ENCODE measurements at places on chromosomes 16 and 17.

GRCh38 chr17:40777971-40778370, 4.4 kb downstream of the KRT27 start:
- DNase-seq = no peak

DNA sequence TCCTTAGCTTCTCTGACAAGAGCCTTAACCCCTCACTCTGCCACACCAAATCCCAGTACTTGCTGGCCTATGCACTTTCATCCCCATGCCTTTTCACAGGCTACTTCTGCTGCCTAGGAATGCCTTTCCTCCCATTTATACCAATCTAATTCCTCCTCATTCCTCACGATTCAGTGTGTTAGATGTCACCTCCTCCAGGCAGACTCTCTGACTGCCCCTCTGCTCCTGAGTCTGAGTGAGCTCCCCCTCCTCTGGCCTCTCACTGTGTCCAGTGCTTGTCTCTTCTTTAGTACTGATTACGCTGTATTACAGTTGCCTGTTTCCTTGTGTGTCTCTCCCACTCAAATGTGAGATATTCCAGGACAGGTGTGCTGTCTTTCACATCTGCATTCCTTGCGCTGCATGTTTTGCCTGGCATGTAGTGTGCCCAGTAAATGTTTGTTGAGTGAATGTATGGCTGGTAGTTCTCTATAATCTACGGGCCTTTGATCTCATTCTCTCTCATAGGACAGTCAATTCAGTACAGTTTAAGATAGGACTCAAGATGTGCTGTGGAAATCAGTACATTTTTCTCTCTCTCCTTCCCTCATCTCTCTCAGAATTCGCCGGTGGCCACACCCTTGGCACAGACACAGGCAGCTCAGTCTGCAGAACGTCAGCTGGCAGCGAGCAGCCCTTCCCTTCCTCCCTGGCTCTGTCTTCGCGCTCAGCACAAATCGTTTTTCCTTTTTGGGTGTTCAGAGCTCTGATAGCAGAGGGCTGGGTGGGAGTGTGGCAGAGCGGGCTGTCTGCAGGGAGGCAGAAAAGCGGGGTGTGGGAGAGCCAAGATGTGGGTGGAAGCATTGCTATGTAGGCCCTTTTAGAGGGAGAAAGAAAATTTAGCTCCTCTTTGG, 18.5 kb downstream of the ARL4D start:
- DNase-seq = no peak

DNA sequence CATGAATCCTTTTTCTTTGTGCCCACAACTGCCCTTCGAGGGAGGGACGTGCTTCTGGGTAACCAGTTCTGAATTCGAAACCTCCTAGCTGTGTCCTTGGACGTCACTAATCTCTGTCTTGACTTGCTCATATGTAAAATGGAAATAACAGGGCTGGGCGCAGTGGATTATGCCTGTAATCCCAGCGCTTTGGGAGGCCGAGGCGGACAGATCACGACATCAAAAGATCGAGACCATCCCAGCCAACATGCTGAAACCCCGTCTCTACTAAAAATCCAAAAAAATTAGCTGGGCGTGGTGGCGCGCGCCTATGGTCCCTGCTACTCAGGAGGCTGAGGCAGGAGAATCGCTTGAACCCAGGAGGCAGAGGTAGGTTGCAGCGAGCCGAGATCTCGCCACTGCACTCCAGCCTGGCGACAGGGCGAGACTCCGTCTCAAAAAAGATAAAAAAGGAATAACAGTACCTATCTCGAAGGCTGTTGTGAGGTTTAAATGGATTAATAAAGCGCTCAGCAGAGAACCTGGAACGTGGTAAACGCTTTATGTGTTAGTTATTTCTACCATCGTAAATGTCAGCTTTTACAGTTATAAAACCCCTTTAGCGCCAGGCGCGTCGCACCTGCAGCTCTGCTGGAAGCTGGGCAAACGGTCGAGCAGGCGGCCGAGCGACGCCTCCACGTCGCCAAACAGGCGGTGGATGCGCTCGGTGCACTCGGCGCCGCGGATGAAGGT, 641 bp downstream of the COG8 start:
- DNase-seq = no peak

GRCh38 chr17:4167786-4168185, 24.8 kb downstream of the CYB5D2 start:
- no peak for DNase-seq

DNA sequence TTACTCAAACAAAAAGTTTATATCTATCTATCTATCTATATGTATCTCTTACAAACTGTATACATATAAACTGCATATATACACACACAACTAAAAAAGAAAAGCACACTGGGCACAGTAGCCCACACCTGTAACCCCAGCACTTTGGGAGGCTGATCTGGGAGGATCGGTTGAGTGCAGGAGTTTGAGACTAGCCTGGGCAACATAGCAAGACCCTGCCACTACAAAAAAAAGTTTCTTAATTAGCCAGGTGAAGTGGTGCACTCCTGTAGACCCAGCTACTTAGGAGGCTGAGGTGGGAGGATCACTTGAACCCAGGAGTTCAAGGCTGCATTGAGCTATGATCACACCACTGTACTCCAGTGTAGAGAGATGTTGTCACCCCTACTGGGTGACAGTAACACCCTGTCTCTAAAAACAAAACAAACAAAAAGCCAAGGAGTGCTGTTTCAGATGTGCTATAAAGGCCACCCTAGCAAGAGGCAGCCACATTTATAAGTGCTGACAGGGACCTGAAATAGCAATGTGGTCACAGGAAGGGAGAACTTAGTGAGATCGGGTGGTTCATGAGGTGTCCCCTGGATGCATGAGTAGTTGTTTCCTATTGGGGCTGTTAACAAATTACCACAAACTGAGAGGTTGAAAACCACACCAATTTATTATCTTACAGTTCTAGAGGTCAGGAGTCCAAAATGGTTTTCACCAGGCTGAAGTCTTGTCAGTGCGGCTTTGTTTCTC, 4.8 kb downstream of the CD2BP2 start:
- no peak for DNase-seq

- DNase-seq = no peak
Measured at GRCh38 chr17:65674246-65675045, 113.0 kb upstream of the AXIN2 start.

- no peak for DNase-seq
Measured at GRCh38 chr17:4331614-4332013, 34.9 kb downstream of the UBE2G1 start.

GRCh38 chr16:64390102-64390501, 731.8 kb downstream of the CDH11 start:
- DNase-seq = no peak

- DNase-seq = no peak
Measured at GRCh38 chr16:31344712-31345111, 10.3 kb upstream of the ITGAX start.

DNA sequence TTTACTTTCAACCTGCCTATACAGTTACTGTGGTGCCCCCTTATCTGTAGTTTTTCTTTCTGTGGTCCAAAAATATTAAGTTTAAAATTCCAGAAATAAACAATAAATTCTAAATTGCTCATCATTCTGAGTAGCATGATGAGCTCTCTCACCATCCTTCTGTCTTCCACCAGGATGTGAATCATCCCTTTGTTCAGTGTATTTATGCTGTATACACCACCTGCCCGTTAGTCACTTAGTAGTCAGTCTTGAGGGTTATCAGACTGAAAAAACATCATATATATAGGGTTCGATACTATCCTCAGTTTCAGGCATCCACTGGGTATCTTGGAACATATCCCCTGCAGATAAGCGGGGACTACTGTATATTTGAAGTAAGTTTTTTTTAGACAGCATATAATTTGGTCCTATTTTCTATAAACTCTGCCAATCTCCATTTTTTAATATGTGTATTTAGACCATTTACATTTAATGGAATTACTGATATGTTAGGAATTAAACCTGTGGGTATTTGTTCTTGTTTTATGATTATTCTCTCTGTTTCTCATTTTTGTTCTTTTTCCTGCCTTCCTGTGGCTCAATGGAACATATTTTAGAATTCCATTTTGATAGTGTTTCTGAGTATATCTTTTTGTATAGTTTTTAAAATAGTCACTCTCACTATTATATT, 31.0 kb downstream of the TBX21 start:
- no peak for DNase-seq

- peak; percentile 77 for DNase-seq
Measured at GRCh38 chr17:2624292-2624731, 30.9 kb downstream of the PAFAH1B1 start.

DNA sequence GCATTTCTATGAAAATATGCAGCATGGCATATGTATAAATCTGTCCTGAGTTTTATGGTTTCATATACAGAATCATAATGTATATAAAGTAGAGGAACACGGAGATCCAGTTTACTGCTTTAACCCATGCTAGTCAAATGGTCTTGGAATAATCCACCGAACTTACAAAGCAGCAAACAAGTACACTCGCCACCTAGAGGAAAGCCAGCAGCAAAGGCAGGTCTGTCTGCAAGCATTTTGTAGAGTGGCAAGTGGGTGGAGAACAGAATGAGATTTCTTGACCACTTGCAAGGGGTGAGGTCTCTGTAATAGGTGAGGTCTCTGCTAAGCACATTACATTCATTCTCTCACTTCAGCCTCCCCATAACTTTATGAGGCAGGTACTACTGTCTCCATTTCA, 308.3 kb downstream of the CA10 start:
- DNase-seq = no peak

DNA sequence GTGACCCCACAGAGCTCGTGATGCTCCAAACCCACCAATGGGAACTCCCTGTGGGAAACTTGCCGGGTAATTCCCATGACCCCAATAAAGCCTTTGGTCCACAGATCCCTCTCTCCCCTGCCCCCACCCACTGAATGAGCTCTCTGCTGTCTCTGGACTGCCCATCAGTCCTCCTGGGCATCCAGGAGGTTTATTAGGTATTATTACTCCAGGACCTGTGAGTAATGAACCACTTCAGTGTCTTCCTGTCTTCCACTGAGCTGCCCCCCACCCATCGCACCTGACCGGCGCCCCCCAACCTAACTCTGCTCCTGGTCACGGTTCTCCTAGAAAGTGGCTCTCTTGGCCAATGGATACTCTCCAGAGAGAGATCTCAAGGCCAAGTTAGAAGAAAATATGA, 28.7 kb upstream of the DNAH17 start:
- no peak for DNase-seq

GRCh38 chr17:54882950-54883349, 17.7 kb upstream of the TOM1L1 start:
- DNase-seq = no peak

DNA sequence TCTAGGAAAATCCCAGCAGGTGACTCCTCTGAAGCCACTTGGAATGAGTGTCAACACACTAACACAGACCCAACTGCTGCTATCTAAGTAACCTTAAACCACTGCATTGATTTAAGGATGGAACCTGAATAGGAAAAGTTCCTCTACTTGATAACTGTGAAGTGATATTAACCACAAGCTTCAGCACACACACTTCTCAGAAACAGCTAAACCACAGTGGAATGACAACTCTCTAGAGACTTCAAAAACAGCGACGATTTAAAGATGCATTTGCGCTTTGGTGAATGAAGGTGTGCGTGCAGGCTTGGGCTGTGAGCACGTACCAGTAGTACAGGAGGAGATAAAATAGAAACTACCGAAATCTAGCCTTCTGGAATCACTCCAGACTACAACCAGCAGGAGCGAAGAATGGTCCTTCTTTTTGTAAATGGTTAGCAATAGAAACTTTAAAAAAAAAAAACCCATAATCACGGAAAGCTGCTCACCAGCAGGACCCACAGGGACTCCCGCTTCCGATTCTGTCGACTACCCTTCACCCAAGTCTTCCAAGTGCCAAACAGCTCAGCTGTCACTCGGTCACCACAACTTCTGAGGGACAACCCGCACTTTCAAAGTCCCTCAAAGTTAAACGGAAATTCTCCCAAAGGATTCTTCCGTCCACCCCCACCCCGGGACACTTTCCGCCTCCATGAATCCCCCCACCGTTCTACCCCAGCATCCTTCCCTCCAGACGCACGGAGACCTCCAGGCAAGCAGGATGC, 137.7 kb upstream of the CORO6 start:
- peak; percentile 73 for DNase-seq

- DNase-seq = no peak
Measured at GRCh38 chr16:70695331-70696070, 9.6 kb upstream of the MTSS2 start.

- DNase-seq = peak; percentile 39
Measured at GRCh38 chr17:3935140-3935542, 18.9 kb upstream of the P2RX1 start.

GRCh38 chr17:6536566-6537065, 19.7 kb downstream of the PITPNM3 start:
- DNase-seq = no peak

DNA sequence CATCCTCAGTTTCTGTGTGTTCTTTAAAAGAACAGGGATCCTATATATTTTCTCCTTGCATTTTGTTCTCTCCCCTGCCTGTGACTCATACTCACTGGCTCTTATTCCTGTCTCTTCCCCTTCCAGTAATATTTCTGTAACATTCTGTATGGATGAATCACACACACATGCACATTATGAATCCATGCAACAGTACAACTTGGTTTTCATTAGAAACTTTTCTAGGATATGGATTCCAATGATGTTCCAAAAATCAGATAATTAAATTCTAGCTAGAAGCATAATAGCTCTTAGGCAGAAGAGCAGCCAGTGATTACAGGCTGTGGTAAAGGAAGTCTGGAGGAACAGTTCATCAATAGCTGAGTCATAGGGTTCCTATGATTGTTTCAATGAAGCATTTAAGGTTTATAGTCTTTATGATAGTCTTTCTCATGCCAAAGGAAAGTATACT, 119.6 kb upstream of the PMFBP1 start:
- DNase-seq = no peak
